ENCODE measurements at places on chromosomes 5 and 9.

DNA sequence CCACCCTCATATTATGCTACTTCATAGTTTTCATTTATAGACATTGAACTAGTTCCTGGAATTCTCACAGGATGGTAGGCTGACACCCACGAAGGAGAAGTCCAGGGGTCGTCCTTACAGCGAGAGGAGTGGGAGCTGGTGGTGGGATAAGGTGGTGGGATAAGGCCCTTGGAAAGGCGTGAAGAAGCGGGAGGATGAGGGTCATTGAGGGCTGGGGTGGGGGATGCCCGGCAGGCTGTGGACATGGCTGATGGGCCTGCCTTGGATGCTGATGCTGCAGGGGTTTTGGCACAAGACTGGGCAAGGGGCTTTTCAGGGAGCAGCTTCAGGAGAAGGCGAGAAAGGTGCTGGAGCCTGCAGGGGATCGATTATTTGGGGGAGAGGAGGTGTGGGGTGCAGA, 9.4 kb downstream of the DAB2IP start:
- DNase-seq, result no peak

DNA sequence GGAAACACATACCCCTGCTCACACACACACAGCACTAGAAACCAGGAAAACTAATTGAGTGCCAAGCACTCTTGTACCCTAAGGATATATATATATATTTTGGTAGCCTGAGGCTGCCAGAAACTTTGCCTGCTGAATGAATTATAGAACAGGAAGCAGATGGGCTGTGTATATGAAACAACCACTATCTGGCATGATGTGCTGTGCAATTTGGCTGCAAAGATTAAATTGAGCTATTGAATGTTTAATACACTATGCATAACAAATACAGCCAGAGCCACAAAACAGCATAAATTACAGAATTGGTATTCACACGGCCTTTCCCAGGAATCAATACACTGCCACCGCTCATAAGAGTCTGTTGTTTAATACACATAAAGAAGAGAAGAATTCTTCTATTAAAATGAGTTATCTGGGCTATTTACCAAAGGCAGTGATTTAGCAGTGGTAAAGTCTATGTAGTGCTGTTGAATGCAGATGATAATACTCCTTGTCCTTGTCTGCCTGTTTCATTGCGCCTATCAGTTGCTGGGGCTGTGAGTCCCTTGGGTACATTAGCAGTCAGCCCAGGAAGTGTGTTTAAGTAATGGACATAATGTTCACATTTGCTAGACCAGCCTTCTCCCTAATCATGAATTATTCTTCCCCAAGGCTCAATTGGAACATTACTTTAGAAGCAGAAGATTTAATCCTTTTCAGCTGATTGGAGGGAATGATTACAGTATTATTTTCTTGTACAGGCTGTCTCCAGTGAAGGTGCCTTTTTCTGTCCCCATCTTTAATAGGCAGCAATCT, 294.3 kb downstream of the TLE1 start:
- no peak for DNase-seq

DNA sequence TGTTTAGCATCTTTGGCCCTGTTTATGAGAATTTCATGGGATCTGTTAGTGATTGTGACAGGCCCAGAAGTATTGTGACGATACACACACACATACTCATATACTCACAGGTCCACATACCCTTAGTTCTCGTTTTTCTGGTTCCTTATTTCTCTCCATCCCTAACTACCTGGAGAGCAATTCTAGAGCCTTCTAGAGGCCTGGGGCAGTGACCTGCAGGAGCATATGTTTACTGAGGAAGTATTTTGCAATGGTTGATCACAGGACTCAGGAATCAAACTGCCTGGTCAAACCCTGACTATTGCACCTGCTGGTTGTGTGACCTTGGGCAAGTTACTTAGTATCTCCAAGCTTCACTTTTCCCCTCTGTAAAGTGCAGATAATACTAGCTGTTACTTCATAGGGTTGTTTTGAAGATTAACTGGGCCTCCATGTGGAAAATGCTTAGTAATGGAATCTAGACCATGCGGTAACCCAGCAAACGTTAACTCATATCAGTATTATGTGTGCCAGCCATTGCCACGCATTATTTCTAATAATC, 8.7 kb downstream of the PAPPA start:
- no peak for DNase-seq

- DNase-seq, result no peak
These were observed 88.4 kb downstream of the LMNB1 start for GRCh38 chr5:126865299-126865698.

- DNase-seq, result no peak
These were observed 55.5 kb downstream of the NNT start for GRCh38 chr5:43658509-43658908.

- DNase-seq, result no peak
These were observed 56.1 kb downstream of the FGF18 start for GRCh38 chr5:171475596-171475995.

DNA sequence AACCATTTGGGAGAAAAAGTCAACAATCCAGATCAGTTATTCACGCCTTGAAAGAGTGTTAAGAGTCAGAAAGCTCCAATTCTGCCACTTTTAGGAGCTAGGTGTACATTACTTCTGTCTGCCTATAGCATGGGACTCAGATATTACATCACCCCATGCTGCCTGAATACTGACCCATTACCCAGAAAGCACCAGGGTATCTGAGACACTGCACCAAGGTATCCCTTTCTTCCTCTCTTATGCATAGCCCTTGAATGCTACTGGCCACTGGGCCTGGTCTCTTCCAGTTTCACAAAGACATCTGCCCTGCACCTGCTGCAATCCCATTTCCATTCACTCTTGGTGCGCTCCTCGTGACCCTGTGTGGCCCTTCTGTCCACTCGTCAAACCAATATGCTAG, 2.6 kb downstream of the STRBP start:
- no peak for DNase-seq

GRCh38 chr5:119583684-119584083, 45.7 kb upstream of the FAM170A start:
- no peak for DNase-seq

DNA sequence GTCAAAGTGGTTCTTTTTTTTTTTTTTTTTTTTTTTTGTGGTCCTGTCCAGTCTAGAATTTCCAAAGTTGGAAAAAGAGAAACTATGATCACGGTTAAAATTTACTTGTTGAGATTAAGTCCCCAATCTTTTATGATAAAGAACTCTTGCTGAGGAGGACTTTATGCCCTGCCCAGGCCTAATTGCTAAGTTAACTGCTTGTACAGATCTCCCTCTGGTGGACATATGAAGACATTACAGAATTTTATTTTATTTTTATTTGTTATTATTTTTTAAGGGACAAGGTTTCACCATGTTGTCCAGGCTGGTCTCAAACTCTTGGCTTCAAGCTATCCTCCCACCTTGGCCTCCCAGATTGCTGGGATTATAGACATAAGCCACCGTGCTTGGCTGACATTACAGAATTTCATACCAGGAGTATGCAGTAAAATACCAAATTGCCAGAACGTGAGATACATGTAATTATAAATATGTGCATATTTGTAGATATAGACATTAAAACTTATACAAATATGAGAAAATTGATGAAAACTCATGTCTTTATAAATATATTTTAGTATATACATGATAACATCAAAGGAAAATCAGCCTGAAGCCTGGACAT, 91.2 kb downstream of the RFK start:
- DNase-seq, result no peak

- DNase-seq, result no peak
These were observed 148.1 kb downstream of the EBF1 start for GRCh38 chr5:158951436-158952247.

GRCh38 chr5:152730176-152730575, 325.1 kb upstream of the NMUR2 start:
- no peak for DNase-seq

GRCh38 chr9:95515272-95516113, 1.3 kb downstream of the PTCH1 start:
- no peak for DNase-seq

DNA sequence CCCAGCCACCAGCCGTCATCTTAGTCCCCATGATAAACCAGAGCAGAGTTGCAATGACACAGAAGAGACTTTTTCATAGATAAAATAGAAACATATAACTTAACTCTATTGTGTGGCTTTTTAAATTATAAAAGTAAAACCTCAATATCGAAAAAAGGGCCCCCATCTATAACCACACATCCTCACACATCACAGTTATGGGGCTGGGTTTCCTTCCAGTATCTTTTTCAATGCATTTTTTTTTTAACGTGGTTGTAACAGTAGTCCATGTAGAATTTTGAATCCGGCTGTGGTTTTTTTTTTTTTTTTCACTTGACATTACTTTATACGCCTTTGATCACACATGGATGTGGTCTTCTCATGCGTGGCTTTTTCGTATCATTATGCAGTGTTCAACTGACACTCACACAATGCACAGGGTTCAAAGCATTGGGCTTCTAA, 77.4 kb downstream of the CFAP77 start:
- no peak for DNase-seq

GRCh38 chr5:154520861-154521453, 42.9 kb upstream of the HAND1 start:
- no peak for DNase-seq

GRCh38 chr5:149015561-149015960, 47.3 kb downstream of the SH3TC2 start:
- no peak for DNase-seq

GRCh38 chr5:57499262-57500050, 16.8 kb upstream of the ACTBL2 start:
- DNase-seq, result no peak

DNA sequence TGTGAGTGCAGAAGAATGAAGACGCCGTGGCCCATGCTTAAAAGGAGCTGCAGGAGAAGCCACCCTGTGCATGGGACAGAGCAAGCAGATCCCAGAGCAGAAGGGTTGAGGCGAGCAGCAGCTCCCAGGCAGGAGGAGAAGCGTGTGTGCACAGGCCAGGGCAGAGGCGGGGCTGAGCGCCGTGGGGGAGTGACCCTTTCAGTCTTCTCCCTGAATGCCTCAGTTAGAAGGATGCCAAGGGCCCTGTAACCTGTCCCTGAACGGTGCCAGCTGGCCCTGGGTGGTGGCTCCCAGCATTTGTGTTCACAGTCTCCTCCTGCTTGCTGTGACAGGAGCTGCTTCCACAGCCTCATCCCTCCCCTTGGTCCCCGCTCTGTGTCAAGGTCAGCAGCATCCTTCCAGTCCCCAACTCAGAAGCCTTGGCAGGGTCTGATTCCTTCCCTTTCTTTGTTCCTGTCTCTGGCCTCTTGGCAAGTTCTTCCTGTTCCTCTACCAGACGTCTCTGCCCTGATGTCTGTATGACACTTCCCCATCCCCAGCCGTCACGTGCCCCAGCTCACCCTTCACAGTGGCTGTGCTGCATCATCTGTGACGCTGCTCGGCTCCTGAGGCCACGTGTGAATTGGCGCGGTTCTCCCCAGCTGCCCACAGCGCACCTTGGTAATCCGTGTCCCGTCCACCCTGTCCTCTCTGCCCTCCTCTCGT, 5.2 kb downstream of the EXOC3 start:
- peak; percentile 89 for DNase-seq

- no peak for DNase-seq
These were observed 13.4 kb upstream of the CCDC112 start for GRCh38 chr5:115309751-115310370.

GRCh38 chr9:108776920-108777639, 78.7 kb downstream of the ACTL7B start:
- no peak for DNase-seq

DNA sequence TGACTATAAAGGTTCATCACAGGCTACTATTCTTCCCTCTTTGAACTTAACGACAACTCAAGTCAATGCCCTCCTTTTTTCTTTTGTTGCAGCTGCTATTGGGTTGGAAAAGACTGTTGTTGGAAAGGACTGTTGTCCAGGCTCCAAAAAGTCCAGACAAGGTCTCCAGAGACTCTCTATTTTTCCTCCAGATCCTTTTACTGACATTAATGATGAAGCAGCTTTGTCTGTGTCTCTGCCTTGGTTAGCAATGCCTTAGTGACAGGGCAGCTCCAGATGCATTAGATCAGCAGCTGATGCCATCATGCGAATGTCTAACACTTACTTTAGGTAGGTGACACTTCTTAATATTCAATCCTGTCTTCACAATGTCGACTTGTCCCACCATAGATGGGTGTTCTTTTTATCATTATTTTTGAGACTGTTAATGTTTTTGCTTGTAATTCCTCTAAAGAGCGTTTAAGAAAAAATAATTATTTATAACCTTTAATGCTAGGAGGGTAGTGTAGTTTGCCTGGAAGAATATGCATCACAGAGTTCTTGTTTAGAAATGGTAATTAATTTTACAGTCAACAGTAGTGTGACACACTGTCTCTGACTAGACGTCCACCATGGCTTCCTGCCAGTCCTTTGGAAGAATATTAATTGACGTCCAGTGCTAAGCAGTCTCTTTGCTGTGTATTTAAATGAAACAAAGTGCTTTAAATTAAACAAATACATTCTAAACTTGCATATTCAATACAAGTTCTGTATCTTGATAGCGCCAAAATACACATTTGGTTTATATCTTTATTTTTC, 492.2 kb downstream of the NR2F1-AS1 start:
- no peak for DNase-seq

- no peak for DNase-seq
These were observed 145.7 kb downstream of the IRX1 start for GRCh38 chr5:3741374-3741770.

GRCh38 chr5:37724395-37725125, 115.3 kb downstream of the GDNF start:
- DNase-seq, result no peak

DNA sequence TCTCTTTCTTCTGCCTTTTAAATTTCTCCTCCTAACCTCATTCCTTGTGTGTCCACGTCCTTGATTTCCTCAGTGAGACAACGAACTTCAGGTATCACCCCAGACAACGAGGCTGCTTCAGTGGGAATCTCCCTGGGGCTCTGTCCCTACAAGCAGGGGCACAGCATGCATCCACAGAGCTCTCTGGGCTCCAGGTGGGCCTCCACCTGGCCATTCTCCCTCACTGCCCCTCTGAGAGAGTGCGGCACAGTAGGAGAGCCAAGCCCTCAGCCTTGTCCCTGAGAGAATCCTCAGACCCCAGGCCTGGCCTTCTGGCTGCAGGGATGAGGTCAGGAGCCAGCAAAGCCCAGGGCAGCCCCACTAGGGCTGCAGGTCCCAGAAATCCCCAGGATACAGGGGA, 105.3 kb downstream of the LHFPL2 start:
- no peak for DNase-seq

- peak; percentile 80 for DNase-seq
These were observed 996 bp upstream of the GAS1 start for GRCh38 chr9:86948074-86948929.

- DNase-seq, result no peak
These were observed 193.7 kb downstream of the ENC1 start for GRCh38 chr5:74446725-74447241.

GRCh38 chr9:2704504-2704903, 12.8 kb upstream of the KCNV2 start:
- no peak for DNase-seq

GRCh38 chr9:121743441-121744001, 92.1 kb downstream of the DAB2IP start:
- DNase-seq, result peak; percentile 62

DNA sequence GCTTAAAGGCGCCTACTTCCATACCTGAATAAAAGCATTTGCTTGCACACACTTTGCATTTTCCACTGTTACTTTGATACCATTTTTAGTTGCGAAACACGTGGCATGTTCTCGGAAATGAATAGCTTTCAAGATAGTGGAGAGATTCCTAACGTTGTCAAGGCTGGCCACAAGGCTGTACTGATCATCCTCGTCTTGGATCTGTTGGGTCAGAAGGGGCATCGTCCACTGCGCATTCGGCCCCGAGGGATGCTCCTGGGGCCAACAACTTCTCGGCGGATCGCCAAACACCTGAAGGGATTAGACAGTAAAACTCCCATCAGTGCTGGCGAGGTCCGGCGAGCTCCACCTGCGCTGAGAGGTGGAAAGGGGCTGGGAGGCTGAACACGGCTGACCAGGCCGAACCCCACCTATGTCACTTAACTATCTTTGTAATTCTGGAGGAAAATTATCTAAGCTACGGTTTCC, 599 bp downstream of the RAD1 start:
- DNase-seq, result peak; percentile 26
